GM23248 (cell line): ENCODE measurements at places on chromosomes 11 and 22. TPM values are rescaled to one million over a fixed set of nuclear protein-coding genes. Genes with fewer than 3 reads are reported as not detected.
A peak's percentile ranks its signal among the peaks of the same experiment; 100 is the strongest.

DNA sequence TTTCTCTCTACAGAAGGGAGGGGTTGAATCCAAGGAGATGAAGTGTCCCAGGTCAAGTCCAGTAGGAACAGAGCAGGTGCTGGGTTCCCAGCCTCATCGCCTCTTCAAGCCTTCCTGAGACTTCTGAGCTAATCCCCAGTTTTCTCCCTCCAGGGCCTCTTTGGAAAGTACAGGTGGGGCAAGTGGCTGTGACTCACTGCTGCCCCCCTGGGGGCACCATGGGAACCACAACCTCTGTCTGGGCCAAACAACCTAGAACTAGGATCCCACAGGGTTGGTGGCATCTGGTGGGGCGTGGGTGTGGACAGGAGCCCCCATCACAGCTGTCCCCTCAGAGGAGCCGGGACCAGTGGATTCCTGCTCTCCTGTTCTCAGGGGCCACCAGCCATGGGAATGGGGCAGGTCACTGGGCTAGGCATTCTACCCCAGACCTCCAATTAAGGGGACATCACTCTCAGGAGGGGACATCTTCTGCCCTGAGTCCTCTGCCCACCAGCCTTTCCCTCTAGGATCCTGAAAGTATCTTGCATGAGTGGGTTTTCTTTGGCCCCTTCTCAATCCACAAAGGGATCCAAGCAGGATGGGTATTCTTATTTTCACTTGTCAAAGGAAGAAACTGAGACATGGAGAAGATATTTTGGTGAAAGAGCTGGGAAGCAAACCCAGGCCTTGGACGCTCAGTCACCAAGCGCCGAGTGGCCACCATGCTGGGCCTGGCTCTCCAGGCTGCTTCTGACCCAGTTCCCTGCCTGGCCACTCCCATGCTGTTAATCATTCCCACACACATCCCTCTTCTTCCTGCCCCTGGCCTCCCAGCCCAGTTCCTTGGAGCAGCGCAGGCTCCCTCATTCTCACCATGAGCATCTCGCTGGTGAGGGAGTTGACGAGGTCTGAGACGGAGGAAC is 23.8 kb downstream of the LRRC10B start:
- H3K4me1 ChIP-seq: no peaks in the 10 kb centered on the region
- H3K27ac ChIP-seq: no peak overlapping the region

DNA sequence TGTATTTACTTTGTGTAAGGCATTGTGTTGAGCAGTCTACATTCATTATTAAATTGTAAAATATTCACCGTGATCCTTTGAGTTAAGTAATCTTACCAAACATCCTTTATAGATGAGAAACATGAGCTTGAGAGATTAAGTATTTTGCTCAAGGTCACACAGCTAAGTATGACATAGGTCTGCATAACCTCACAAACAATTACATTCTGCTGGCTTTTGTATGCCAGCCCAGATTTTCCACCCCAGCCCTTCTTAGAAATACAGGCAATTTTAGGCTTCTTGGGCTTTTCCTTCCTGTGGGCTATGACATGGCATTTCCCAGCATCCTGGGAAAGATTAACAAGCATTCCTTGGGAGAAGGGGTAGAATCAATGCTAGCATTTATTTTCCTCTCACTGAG is 357.3 kb downstream of the NELL1 start:
- no peak overlapping the region for H3K27ac ChIP-seq
- no peaks in the 10 kb centered on the region for H3K36me3 ChIP-seq
- no peaks in the 10 kb centered on the region for H3K27me3 ChIP-seq
- DNase-seq: no peak

DNA sequence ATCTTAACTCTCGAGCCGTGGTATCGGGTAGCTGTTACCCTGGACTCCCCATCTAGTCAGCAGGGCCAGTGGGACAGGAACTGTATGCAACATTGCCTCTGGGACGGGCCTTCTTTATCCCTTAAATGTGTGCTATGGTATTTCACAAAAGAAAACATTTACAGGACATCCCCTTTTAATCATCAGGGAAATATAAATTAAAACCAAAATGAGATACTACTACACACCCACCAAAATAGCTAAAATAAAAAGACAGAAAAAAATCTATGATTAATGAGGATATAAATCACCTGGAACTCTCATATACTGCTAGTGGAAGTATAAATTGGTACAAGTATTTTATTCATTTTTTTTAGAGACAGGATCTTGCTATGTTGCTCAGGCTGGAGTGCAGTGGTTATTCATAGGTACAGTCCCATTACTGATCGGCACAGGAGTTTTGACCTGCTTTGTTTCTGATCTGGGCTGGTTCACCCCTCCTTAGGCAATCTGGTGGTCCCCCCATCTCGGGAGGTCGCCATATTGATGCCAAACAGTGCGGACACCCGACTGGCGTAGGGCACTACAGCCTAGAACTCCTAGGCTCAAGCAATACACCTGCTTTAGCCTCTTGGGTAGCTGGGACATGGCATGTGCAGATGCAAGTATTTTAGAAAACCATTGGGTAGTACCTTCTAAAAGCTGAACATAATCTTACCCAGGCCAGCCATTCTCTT is 9.3 kb downstream of the RSPH14 start:
- DNase-seq: no peak
- H3K27me3 ChIP-seq: no peaks in the 10 kb centered on the region
- H3K4me3 ChIP-seq: no peak overlapping the region
- no peak overlapping the region for H3K27ac ChIP-seq
- no peaks in the 10 kb centered on the region for H3K36me3 ChIP-seq

DNA sequence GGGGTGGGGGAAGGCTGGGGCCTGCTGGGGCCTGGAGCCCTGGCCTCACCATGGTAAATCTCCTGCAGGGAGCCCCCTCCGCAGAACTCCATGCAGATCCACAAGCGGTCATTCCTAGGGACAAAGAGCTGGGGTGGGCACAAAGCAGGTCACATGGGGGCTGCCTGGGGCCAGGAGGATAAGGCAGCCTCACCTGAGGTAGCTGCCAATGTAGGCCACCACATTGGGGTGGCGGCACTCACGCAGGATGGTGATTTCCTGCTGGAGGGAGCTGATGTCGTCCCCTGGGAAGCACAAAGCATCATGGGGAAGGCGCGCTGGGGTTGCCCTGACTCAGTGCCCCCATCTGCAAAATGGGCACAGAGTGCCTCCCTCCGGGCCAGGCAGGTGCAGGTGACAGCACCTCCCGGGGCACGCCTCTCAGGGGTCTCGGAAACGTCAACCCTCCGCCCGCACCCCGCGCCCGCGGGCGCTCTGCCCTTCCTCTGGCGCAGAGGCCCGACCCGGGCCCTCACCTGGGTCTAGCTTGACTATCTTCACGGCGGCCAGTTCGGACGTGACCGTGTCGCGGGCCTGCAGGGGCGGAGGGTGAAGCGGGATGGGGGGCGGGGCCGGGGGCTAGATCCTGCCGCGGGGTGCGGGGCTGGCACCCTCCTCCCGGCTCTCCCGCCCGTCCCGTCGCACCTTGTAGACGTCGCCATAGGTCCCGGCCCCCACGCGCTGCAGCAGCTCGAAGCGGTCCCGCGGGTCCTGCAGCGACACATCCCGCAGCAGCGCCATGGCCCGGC is 450 bp downstream of the MAP4K2 start:
- no peaks in the 10 kb centered on the region for H3K27me3 ChIP-seq
- peak overlapping the region; percentile 88 for H3K4me3 ChIP-seq
- H3K36me3 ChIP-seq: no peaks in the 10 kb centered on the region

DNA sequence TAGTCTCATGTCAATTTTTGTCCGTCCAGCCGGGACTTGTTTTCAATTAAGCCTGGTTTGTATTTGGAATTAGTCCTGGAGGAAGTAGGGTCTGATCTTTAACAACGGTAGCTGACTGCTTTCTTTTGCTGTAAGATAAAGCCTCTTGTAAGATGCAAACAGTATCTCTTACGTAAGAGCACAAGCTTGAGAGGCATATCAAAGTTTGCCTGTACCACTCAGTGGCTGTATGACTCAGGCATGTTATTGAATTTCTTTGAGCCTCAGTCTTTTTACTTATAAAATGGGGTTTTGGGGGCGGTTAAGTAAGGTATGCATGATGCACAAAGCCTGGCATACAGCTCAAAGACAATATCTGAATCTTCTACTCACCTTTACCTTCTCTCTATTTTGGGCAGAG is 198.4 kb upstream of the NARS2 start:
- H3K27ac ChIP-seq: no peak overlapping the region
- no peak overlapping the region for H3K4me3 ChIP-seq
- no peaks in the 10 kb centered on the region for H3K36me3 ChIP-seq

Gene TSGA10IP
- not detected in 2 replicates for polyA plus RNA-seq

DNA sequence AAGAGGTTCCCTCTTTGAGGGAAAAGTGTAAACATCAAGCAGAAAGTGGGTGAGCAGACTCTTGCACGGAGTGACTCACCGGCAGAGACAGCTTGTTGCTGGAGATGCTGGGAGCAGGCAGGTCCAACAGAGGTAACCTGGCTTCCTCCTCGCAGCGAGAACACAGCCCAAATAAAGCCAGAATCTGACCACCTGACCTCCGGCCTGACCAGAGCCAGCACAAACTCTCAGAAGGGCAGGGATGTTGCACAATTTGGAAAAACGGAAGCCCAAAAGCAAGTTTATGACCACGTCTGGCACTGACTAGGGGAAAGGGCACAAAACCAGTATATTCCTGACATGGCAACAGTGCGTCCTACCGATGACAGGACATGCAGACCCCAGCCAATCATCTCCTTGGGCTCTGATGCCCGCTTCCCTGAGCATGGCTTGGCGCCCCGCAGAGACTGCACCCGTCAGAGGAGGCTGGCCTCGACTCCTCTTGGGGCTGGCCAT is 5.4 kb downstream of the SMCO4 start:
- no peak overlapping the region for H3K4me3 ChIP-seq
- no peak overlapping the region for H3K27ac ChIP-seq
- H3K36me3 ChIP-seq: no peaks in the 10 kb centered on the region

- no peaks in the 10 kb centered on the region for H3K27me3 ChIP-seq
- DNase-seq: no peak
- H3K4me1 ChIP-seq: peaks cover 17% of the 10 kb centered on the region
- no peaks in the 10 kb centered on the region for H3K36me3 ChIP-seq
- H3K4me3 ChIP-seq: no peak overlapping the region
Measured at GRCh38 chr11:15117751-15118150, 3.0 kb downstream of the INSC start.

Gene DUSP8
- polyA plus RNA-seq: 0.05 TPM in 1 of 2 replicates, not detected in the other

DNA sequence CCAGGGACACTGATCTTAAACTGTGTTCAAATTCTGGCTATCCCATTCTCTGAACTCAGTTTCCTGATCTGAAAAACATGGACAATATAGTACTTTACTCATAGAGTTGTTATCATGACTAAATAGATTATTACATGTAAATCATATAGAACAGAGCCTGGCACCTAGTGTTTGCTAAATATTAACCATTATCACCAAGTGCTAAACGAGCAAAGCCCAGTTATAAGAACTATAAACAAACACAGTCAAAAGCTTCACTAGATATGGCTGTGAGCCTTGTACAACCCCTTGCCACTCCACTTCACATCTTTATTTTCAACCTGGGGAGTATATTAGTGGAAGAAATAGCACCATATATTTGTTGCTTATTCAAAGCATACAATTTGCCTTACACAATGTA is 338.9 kb upstream of the CADM1 start:
- H3K27ac ChIP-seq: no peak overlapping the region
- H3K4me1 ChIP-seq: no peaks in the 10 kb centered on the region

Gene KRTAP5-10
- polyA plus RNA-seq: not detected in 2 replicates

DNA sequence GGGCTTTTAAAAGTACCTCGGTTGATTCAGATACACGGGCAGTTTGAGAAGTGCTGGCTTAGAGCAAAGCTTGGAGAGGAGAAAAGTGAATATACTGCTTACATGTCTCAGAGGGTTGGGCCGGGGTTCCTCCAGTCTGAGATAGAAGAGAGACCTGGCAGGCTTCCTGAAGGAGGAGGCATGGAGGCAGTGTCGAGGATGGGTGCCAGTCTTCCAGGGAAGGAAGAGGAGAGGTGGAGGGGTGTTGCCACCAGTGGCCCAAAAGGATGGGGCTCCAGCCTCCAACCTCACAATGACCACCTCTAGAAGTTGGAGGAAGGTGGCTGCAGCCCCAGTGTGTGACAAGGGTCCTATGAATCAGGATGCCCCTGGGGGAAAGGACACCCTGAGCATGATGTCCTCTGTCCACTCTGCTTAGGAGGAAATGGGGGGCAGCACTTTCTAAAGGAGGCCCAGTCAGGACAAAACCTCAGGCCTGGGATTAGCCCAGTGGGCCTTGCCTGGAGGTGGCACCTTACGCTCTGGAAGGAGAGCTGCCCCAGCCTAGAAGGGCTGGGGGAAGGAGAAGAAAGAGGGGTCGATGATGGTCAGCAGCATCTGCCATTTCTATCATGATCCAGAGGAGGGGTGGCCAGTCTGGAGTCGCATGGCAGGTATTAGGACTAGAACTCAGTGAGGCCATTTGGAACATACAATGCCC is 65.2 kb downstream of the CD82 start:
- H3K27me3 ChIP-seq: 0 out of 2 replicates have a peak, but pooled peaks cover 16% of the 10 kb centered on the region
- no peak for DNase-seq
- H3K4me3 ChIP-seq: no peak overlapping the region
- peaks cover 6% of the 10 kb centered on the region; the same call in 1 of the 2 replicates for H3K4me1 ChIP-seq
- no peaks in the 10 kb centered on the region for H3K36me3 ChIP-seq

- no peak for DNase-seq
- no peaks in the 10 kb centered on the region for H3K27me3 ChIP-seq
- H3K4me1 ChIP-seq: no peaks in the 10 kb centered on the region
- H3K4me3 ChIP-seq: no peak overlapping the region
Measured at GRCh38 chr11:77175021-77175842, 47.2 kb downstream of the MYO7A start.

GRCh38 chr22:49255741-49256318 is 571.8 kb downstream of the BRD1 start:
- H3K27ac ChIP-seq: no peak overlapping the region
- DNase-seq: no peak
- no peaks in the 10 kb centered on the region for H3K36me3 ChIP-seq
